ENCODE measurements at places on chromosomes 7 and 10. TPM values are rescaled to one million over a fixed set of nuclear protein-coding genes. Genes with fewer than 3 reads are reported as not detected.

DNA sequence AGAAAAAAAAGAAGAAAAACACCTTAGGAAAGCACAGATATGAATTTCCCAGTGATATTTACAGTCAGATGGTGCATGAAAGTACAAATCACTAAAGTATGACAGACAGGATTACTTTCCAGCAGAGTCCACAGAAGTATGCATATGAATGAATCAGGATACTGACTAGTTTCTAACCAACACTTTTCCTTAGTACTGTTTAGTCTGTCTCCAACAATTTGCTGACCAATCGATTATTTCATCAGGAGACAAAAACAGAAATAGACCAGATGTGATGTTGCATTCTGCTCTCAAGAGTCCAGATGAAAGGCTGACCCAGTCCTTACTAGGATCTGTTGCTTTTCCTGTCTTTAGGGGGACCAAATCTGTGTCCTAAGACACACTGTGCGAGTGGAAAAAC lies 14.6 kb downstream of the SLC35B4 start:
- no peak for DNase-seq

- no peak for DNase-seq
These were observed 22.9 kb downstream of the HIP1 start for GRCh38 chr7:75715864-75716263.

- DNase-seq = no peak
These were observed 101.8 kb downstream of the GALNT11 start for GRCh38 chr7:152127229-152127628.

Gene NRAP
- polyA plus RNA-seq = not detected

Gene OPN1SW
- polyA plus RNA-seq = 1.5 TPM

- DNase-seq = no peak
These were observed 29.9 kb downstream of the PPP2R2D start for GRCh38 chr10:131930586-131931330.

DNA sequence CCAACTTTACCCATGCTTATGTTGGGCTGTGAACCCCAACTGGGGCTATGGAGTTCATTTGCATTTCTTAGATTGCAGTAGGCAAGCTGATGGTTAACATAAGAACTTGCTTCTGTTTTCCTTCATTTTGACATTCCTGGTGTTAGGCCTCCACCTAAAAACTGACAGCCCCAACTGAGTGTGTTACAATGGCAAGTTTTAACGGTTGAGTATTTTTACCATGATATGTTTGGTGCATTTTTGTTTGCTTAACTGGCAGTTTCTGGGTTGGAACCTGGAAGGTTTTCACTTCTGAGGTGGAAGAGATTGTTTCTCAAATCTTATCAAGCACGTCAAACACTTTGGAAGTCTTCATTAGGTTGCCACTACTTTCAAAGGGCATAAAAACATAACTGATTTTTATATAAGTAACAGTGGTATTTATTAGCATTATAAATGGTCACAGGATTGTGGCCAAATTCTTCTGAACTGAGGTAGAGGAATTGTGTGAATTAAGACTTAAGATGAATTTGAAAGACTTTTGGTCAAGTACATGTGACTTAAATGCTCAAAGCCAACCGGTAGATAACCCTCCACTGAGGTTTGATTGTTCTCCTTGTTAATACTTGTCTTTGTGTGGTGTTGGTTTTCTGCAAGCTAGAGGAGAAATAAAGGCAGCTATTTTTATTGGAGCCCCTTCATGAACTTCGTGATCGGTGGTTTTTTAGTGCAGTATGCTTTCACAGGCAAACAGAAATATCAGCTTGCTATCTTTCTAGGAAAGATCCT lies 2.8 kb downstream of the BMI1 start:
- DNase-seq = no peak

Gene FAM180A
- polyA plus RNA-seq = 0.06 TPM

DNA sequence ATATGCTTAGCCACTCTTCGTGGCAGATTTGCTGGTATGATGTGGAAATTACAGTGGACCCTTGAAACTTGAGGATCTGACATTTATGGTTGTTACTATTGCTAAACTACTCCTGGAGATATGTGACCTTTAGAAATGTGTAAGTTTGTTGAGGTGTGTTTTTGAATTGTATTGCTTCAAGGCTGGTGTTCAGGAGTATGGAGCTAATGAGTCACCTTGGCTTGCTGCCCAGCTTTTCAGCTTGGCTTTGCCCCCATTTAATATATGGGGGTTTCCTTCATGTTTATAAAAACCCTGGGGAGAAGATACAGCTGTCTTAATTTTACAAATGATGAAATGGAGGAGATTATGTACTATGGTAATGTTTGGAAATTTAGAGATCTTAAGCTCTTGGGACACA lies 11.6 kb downstream of the HBP1 start:
- no peak for DNase-seq

DNA sequence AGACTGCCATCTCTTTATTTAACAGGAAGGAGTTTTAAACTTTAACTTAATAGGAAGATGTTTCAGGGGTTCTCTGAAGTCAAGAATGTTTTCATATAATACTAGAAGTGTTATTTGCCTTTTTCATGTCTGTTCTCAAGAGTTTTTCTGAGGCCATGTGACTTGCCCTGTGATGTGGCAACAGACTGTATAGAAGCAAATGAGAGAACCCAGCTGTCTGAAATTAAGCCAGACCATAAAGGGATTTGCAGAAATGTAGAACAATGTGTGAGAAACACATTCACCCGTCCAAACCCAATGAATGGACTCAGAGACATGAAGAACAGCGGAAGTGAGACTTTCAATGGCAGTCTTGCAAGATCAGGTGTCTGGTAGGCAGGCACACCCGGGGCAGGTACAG lies 23.8 kb downstream of the MAPK8 start:
- DNase-seq = no peak

Gene EVX1
- not detected for polyA plus RNA-seq

DNA sequence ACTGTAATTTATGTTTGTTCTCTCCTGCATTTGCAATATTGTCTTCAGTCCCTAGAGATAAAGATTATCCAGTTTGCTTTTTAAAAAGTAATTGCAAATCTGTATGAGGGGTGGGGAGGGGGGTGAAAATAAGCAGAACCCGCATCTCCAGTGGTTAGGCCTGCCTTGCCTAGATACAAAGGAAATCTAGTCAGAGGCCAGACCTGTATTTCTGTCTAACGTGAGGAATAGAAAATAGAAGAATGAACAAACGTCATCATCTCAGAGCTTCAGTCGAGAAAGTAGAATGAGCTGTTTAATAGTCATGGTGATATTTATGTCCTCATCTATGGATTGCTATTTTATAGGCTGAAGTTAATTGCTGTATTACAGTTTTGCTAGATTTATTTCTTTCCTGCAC lies 284.2 kb downstream of the BICC1 start:
- no peak for DNase-seq

DNA sequence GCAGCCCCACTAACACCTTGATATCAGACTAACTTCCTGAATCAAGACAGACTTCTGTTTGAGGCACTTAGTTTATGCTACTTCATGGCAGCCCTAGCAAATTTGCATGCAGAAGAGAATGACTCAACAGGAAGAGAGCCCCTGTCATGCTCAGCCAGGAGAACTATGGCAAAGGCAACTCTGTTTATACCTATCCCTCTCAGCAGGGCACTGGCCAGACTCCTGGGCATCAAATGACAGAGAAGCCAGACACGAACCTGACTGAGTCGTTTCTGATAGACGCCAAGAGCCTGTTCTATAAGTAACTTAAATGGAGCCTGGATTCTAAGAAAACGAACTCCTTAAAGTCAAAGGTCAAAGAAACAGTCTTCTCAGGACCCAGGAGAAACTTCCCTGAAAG lies 50.9 kb upstream of the UNC5B start:
- DNase-seq = no peak

DNA sequence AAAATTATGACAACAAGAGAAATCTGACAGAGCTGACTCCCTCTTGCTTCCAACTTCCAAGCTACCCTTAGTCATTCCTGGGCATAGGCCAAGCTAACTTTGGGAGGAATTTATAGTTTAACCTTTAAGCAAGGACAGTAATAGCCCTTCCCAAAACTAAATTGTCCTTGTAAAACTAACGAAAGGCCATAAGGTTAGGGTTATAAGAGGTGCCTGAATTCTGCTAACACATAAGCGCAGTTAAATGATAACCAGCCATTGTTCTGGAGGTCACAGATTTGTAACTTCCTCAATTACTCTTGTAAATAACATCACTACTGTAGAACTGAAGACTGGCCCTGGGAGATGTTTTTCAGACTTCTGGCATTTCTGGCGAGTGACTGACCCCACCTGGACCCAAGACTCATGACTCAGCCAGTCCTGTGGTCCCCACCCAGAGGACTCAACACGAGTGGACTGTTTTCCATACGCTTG lies 481.2 kb downstream of the KCNMA1 start:
- no peak for DNase-seq

DNA sequence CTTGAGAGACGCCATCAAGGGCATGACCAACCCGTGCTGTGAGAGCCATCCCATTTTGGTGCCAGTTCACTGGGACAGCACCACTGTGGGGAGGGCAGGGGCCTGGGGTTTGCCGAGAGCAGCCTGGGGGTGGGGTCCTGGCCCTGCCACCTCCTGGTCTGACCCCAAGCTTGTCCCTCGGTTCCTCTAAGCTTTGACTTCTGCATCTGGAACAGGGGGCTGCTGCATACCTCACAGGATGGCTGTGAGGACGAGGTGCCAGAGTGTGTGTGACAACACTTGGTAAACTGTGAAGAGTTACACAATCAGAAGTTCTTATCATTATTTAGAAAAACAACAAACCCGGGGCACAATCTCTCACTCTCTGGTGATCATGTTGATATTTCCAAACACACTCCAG lies 89.9 kb downstream of the CRTAC1 start:
- DNase-seq = no peak

Gene ATRNL1
- polyA plus RNA-seq = 26.6 TPM

Gene GAD2
- 3.3 TPM for polyA plus RNA-seq

Gene LOXL4
- 4.3 TPM for polyA plus RNA-seq

Gene SLC35G1
- 7.6 TPM for polyA plus RNA-seq

Gene CH25H
- not detected for polyA plus RNA-seq

GRCh38 chr7:157564517-157565177 lies 227.8 kb downstream of the DNAJB6 start:
- no peak for DNase-seq

- DNase-seq = no peak
These were observed 89.8 kb downstream of the PRTFDC1 start for GRCh38 chr10:24862589-24862988.

Gene PTPN20
- polyA plus RNA-seq = 3.5 TPM

GRCh38 chr7:25326501-25327156 lies 98.3 kb upstream of the NPVF start:
- no peak for DNase-seq

DNA sequence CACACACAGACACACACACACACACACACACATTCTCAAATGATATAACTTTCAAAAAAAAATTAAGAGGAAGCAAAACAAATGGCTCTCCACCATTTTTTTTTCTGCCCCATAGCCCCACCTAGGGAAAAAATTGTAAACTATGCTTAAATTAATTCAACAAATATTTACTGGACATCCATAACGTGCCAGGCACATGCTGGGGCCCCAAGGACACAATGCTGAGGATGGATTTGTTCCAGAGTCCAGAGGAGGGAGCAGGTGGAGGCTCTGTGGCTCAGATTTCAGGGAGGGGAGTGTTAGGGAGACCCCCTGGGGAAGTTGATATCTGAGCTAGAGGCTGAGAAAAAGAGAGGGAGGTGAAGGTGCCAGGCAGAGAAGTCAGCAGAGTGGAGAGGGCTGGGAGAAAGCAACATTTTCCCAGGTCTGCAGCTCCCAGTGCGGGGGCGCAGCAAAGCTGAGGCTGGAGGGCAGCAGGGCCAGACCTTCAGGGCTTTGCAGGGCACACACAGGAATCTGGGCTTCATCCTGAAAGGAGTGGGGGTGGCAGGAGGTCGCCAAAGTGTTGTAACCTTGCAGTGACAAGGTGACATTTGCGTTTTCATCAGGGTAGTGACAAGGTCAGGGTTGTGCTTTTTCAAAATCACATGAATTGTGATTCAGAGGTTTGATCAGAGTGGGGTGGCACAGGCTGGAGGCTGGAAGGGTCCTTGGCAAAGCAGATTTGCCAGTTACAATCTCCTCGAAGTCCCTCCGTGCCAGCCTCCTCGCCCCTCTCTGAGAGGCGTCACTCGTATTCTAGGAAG lies 261.6 kb downstream of the WDR11 start:
- DNase-seq = no peak

- no peak for DNase-seq
These were observed 34.0 kb upstream of the DNMBP start for GRCh38 chr10:100043796-100044195.

DNA sequence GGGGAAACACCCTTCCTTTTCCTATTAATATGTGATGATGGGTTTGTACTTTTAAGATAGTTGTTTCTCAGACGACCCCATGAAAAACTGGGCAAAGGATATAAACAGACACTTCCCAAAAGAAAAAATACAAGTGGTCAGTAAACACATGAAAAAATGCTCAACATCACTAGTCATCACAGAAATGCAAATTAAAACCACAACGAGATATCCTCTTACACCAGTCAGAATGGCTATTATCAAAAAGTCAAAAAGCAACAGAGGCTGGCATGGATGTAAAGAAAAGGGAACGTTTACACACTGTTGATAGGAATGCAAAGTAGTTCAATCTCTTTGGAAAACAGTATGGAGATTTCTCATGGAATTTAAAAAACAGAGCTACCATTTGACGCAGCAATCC lies 111.4 kb upstream of the ZEB1 start:
- no peak for DNase-seq

GRCh38 chr7:70193514-70193913 lies 595.2 kb downstream of the AUTS2 start:
- no peak for DNase-seq

Gene CYP2C19
- polyA plus RNA-seq = 0.09 TPM

Gene NODAL
- polyA plus RNA-seq = 0.15 TPM

DNA sequence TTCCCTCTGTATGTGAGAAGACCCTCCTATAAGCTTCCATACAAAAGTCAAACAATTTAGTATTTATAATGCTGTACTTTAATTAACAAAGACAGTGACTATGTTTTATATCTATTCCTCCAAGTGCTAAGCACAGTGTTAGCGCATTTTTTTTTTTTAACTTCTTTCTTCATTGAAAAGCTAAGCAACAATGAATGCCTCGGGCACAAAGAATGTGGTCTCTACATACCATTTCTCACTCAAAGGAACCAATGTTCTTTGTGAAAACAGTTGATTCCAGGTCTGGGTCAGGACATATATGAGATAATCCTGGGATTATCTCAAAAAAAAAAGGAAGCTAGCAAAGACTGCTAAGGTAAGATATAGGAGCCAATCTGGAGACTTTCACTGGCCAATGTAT lies 26.2 kb upstream of the REEP3 start:
- no peak for DNase-seq

All from right renal pelvis (tissue), 4 donors.